ENCODE measurements at places on chromosomes 4 and X.
A peak's percentile ranks its signal among the peaks of the same experiment; 100 is the strongest.

DNA sequence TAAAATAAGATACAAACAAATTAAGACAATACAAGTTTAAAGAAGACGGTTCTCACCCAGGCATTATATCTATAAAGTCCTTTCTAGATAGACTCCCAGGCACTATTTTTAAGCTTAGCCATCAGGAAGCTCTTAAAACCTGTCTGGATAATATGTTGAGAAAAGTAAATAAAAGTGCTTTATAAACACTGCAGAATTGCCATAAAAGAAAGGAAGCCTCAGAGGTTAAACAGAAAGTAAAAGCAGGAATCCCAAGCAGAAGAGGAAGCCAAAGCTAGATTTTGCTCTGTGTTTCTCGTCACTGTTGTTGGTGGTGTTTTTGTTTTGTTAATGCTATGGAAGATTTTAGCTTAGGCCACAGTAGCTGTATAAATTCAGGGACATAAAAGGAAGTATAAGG, 1267.3 kb downstream of the PCDH19 start:
- no peak for DNase-seq

DNA sequence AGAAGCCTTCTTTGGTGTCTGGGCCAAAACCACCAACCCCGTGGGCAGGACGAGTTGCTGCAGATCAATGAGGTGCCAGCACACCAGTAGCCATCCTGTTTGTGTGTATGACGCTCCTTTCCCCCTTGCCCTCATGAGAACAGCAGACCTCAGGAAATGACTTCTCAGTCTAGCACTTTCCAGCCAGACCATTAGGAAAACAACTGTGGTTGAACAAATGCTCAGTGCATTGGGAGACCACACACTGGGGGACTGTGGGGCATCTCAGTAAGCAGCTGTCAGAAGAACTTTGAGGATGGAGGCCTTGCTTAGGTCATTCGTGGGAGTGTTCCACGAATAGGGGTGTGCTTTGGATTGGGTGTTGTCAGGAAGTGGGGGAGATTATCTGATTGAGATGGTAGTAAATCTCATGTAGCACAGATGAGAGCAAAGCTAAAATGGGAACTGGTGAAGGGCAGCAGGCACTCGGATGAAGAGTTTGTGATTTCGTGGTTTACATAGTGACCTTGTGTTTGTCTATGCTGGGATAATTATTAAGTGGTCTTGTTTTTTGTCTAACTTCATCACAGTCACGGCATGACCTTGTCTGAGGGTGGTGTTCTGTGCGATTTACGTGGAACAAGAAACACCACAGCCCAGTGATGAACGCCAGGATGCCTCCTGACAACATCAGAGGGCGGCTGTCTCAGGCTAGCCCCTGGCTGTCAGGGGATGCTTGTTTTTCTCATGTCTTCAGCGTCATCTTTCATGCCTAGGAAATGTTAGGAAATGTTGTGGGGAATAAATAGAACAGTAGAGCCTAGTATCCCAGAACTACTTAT, 70.1 kb downstream of the USP46 start:
- no peak for DNase-seq

DNA sequence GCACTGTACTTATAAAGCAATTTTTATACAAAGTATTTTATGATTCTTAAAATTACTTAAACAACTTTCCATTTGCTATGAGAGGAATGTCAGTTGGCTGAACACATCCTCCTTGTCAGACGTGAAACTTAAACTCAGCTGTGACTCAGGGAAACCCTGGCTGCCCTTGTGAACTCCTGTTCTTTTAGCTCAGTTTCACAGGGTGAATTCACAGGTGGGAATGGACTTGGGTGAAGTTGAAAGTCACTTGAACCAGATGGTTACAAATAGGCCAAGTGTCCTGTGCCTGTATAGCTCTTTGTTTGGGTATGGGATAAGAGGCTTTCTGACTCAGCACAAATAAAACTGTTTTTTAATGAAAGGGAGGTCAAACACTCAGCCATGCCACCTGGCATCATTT, 67.4 kb upstream of the FAM47B start:
- DNase-seq: no peak

DNA sequence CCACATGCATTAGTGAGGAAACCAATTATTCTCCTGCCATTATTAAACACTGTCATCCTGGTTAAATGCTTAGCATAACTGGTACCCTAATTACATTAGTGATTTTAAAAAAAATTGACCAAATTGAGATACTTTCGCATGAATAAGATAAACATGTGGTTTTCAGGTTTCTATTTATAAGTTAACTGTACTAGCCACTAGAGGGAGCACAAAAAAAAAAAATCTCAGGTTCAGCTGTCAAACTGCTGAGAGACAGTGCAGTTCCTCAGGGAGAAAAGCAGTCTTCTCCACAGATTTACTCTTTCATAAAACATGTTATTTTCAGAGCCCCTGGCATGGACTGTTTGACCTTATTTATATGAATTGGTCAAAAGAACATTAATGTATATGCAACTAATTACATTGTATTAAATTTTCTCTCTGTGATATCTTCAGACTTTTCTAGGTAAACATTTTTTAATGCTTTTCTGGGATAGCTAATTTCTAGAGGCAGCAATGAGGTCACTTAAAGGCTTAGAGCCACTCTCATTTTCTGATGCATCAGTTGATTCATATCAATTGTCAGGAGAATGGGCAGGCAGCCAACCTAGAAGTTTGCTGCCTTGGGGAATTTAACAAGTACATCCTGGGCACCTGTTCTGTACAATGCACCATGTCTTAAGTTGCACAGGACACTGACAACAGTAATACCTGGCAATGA, 167.5 kb downstream of the CDS1 start:
- peak; percentile 55 for DNase-seq

DNA sequence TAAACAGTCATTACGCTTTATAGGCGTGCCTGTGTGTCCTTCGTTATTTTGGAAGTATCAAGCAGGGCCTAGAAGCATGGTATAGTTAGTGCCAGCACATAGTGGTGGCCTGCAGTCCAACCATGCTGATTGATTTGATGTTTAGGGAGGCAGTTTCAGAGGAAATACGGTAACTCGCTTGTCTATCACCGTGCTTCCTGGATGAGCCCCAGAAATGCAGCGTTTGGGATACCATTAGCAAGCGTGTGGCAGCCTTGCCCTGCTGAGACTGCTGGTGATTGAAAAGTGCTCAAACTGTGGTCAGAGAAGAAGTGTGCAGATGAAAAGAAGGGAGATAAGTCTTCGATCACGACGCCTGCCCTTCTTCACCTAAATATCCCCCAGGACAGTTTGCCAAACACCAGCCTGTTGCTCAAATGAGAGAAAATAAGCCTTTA, 158.4 kb downstream of the CHIC2 start:
- DNase-seq: no peak

GRCh38 chr4:4848540-4848939, 10.9 kb upstream of the MSX1 start:
- no peak for DNase-seq

DNA sequence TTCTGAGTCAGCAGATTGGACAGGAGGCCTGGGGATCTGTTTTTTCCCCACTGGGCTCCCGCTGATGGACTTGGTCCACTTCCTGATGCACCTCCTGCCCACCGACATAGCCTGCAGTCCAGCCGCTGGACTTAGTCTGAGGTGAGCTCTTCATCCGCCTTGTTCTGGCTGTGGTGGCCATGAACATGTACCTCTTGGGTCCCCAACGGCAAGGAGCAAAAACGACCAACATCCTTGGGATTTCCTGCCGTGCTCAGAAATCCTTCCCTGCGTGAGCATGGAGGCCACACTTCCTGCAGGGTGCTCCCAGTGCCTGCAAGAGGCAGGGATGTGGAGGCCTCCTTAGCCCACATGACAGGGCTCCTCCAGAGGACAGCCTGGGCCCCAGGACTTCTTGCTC, 76.8 kb downstream of the CRMP1 start:
- no peak for DNase-seq

DNA sequence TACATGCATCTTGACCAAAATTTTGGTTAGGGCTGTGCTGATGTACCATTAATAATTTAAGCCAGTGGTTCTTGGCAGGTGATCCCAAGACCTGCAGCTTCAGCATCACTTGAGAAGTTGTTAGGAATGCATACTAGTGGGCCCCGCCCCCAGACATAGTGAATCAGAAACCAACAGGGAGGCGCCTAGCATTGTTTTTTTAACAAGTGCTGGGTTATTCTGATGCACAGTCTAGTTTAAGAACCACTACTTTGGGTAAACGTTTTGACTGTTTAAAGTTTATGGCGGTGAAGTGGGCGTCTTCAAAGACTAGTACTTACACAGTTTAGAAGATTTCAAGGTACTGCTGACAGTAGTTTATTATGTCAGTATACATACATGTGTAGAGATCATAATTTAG, 23.6 kb downstream of the FAM199X start:
- no peak for DNase-seq

DNA sequence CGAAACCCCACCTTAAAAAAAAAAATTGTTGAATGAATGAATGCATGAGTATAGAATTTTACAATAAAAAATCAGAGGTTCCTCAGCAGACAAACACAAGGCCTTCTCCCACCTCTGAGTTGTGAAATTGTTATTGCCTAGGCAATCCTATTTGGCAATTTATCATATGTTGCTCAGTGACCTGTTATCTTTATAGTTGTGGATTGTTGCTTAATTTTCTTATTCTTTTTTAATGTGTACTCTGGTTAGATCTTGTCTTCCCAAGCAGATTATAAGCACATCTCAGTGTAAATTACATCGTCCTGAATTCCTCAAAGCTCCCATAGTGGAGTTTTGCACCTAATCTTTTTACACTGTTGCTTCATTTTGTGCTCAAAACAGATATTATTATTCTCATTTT, 71.9 kb downstream of the RBM47 start:
- DNase-seq: no peak

DNA sequence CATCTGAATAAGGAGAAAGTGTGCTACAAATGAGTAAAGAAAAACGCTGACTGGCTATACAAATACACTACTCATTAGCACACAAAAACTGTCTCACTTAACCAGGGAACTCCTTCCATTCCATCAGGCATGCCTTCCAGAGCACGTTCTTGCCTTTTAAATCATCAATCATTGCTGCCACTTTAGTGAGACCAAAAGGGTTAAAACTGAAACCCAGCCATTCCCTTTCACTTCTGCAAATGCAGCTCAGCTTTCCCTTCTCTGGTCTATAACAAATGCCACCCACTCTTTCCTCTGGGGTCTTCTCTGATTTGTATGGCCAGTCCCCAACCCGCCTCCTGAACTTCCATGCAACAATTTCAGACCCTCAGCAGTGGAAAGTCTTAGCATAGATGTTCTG, 231.5 kb downstream of the TRIML1 start:
- no peak for DNase-seq

- no peak for DNase-seq
Measured at GRCh38 chr4:123198706-123199105, 197.9 kb upstream of the SPRY1 start.

GRCh38 chr4:54217642-54218495, 11.2 kb upstream of the PDGFRA start:
- DNase-seq: peak; percentile 64

GRCh38 chr4:151099976-151100417, 569 bp downstream of the RPS3A start:
- DNase-seq: no peak

DNA sequence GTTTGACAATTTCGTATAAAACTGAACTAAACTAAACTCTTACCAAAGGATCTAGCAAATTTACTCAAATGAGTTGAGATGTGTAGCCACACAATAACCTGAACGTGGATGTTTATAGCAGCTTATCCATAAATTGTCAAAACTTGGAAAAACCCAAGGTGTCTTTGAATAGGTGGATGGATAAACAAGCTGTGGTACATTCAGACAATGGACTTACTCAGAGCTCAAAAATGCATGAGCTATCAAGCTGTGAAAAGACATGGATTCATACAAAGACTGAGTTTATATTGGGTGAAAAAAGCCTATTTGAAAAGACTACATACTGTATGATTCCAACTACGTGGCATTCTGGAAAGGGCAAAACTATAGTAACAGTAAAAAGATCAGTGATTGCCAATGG, 69.5 kb downstream of the LARP1B start:
- DNase-seq: no peak

GRCh38 chr4:88225232-88226105, 58.9 kb downstream of the PPM1K start:
- no peak for DNase-seq

DNA sequence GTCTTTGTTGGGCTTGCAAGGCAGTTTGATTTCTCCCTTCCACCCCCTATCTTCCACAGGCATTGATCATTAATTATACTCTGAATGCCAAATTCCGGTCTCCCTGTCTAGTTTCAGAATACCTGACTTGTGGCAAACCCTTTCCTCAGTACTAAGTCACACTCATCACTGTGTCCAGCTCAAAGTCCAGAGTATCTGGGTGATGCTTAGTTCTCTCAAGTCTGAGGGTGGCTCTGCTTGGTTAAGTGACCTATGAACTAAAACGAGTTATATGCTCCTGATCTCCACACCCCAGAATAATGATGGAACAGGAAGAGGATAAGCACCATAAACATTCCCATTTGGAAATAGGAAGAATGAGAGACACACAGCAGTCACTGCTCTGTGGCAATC, 6.5 kb downstream of the SMIM9 start:
- DNase-seq: no peak

DNA sequence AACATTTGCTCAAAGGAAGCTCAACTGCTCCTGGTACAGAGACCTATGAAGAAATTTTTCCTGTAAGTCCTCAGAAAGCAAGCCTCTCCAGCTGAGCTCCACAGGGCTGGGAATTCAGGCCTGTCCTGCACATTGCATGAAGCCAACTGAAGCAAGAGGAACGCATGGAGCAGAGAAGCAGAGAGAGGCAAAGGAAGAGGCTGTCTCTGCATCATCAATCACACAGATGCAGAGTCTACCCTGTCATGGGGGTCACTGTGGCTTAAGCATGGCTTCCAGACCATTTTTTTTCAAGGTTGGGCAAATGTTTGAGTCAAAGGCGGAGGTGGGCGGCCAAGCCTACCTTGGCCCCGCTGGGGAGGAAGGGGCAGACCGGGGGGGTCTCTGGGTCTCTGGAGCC, 110.3 kb upstream of the MSX1 start:
- no peak for DNase-seq

DNA sequence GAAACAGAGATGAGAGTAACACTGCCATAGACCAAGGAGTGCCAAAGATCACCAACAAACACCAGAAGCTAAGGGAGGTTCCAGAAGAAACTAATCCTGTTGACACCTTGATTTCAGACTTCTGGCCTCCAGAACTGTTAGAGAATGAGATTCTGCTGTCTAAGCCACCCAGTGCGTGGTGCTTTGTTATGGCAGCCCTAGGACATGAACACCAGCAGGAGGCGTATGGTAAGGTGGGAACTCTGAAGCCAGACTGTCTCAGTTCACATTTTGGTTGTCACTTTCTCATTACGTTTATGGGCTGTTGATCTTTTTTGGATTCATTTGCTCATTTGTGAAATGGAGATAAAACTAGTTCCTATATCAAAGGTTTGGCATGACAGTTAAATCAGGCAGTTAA, 142.9 kb downstream of the DCHS2 start:
- DNase-seq: no peak

GRCh38 chr4:3715061-3715854, 50.9 kb upstream of the ADRA2C start:
- DNase-seq: no peak

- no peak for DNase-seq
Measured at GRCh38 chrX:20267607-20267930, 860 bp upstream of the RPS6KA3 start.
